Fibroblast of skin of scalp (primary cell): ENCODE measurements at places on chromosomes 1 and 21.

DNA sequence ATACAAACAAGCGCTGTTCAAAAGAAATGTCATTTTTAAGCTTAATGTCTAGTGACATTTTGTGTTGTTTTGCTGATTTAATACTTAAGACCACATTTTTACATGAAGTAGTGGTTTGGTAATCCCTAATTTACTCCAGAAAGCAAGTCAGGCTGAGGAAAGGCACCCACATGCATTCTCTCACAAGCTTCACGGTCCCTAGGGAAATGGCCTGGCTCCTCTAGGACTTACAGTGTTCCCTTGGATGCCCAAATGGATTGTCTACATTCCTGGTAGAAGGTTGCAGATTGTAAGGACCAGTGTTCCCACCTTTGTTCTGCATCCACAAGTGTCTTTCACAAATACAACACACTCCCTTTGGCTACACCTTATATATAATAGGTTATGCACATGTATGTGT, 9.5 kb downstream of the GPSM2 start:
- DNase-seq, result peak; percentile 13

DNA sequence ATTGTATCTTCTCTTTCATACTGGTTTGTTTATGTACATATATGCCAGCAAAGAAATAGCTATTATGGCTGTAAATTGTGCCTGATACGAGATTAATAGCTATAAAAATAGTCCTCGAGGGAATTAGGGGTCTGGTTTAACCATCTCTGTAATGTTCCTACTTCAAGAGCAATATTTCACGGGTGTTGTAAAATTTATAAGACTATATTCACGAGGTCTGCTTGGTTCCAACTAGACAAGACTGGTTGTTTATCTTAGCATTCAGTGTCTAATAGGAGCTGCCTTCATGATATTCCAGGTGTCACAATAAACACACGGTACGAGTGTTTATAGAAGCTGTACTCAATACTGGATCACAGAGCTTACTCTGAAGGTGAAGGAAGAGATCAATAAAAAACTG, 389.9 kb downstream of the SIPA1L2 start:
- no peak for DNase-seq

DNA sequence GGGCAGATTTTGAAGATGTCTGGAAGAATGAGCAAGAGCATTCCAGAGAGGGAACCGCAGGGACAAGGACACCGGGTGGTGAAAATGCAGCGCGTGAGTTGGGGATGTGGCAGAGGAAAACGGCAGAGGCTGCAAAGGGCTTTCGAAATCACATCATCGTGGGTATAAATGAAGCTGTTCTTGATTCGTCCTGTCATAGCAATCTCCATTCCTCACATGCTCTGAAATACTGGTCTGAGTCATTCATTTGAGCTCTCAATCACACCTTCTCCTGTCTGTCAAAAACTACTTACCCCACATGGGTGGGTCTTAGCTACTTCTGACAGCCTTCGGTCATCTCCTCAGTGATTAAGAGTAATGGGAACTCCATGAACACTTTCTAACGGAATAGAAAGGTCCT, 81.5 kb downstream of the ERG start:
- DNase-seq, result peak; percentile 19

DNA sequence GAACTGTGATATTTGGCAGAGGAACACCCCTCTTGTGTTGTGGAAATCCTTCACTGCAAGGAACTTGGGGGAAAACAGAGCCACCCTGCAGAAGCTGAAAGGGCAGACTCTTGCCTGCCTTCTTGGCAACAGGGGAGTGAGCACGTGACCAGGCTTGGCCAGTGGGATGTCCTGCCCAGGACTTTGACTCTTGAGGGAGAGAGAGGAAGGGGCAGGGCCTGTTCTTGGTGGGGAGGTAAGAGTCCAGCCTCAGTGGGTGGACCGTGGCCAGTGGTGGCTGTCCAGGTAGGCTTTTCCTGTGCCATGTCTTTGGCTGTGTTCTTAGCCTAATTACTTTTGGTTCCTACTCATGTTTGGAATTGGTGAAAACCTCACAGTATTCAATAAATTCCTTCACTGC, 8.6 kb upstream of the AK2 start:
- no peak for DNase-seq

DNA sequence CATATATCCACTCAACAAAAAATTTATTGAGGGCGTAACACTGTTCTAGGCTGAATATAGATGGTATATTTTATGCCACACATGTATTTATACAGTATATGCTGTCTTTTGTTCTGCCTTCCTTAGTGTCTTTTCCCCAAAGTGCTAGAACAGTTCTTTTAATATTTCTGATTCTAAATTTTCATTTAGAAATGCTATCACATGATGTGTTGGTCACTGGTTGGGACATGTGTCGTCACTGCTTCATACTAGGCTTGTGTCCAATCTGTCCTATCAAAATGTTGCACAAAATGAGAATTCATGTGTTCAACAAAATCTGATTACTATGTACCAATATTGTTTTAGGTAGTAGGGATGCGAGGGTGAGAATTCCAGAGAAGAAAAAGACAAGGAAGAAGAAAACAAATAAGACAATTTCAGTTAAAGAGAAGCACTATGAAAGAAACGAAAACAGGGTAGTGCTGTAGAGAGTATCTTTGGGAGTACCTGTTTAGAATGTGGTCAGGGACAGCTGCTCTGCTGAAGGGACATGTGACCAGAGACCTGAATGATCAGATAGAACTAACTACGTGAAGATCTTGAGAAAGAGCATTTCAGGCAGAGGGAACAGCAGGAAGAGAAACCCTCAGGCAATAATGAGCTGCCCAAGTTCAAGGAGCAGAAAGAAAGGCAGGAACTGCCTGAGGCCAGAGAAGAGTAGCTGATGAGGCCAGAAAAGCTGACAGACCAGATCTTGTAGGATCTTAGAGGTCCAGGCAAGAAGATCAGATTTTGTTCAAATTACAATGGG, 1.3 kb downstream of the KMO start:
- no peak for DNase-seq

DNA sequence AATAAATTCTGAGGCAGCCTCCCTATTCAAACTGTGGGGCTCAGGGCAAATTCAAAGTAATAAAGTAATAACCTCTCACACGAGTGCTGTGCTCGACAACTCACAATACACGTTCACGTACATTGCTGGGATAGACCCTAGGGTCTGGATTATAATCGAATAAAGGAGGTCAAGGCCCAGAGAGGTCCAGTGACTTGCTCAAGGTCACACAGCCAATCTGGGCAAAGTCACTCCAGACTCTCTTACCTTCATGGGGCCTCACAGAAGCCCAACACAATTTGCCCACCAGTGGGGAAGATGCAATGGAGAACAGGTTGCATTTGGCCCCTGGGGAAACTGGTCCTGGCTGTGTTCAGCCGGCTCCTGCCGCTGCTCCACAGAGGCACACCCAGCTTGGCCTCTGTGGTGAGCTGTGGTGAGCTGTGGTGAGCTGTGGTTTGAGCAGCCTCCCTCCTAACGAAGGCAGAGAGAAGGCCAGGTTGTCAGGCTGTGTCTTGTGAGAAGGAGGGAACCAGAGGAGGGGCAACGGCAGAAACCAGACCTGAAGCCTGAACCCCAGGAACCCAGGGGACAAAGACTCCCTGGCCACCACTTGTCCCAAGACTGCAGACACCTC, 35.1 kb downstream of the NUAK2 start:
- peak; percentile 39 for DNase-seq

GRCh38 chr1:59186656-59187055, 110.2 kb upstream of the FGGY start:
- DNase-seq, result peak; percentile 95

DNA sequence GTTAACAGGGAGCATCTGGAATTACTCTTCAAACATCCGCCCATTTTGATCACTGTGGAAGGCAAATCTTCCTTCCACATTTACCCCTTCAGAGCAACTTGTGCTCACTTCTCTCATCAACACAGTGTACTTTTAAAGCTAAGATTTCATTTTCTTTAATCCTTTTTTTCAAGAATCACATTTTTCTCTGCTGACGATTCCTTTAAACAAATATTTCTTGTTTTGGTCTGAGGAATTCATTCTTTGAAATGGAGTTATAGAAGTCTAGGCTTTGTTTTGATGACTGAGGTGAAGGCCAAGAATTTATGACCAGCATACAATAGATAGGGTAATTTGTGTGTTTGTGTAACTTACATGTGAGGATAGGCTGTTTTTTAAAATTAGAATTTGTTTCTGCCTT, 25.6 kb downstream of the LRRC42 start:
- no peak for DNase-seq

- no peak for DNase-seq
Observed at GRCh38 chr21:42429856-42430255, 26.2 kb downstream of the UBASH3A start.

DNA sequence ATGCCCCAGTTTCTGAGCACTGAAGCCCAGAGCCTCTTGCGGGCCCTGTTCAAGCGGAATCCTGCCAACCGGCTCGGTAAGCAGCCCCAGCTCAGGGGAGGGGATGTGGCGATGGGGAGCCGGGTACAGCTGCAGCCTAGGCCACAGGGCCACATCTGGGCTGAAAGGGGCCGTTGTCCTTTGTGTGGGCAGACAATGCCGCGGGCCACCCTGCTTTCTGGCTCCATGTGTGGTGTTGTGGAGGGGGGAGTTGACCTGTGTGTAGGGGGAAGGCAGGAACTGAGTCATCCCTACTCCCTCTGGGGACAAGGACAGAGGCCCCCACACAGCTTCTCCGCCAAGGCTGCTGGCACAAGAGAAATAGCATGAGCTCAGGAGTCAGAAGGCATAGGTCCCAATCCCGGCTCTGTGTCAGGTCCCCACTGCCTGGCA, 26.0 kb downstream of the RPS6KA1 start:
- DNase-seq, result peak; percentile 51

- no peak for DNase-seq
Observed at GRCh38 chr1:203518541-203518940, 24.6 kb downstream of the OPTC start.

DNA sequence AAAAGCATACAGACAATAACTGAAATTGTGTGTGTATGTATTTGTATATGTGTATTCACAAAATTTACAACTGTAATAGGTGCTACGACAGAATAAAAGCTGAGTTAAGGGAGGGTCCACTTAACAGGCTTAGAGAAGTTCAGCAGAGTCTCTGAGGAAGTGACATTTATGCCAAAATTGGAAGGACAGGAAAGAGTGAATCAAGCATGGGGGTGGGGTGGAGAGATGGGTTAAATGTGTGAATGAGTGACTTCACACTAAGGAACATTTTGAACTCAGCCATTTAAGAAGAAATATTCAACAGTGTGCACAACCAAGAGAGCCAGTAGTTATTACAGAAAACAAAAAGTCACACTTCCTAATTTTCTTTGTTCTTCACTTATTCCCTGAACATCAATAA, 53.8 kb upstream of the RGS1 start:
- DNase-seq, result no peak

GRCh38 chr1:3690282-3691065, 38.2 kb downstream of the TP73 start:
- no peak for DNase-seq

- DNase-seq, result no peak
Observed at GRCh38 chr1:235006816-235007215, 121.8 kb downstream of the TOMM20 start.

GRCh38 chr1:64493831-64494230, 23.9 kb downstream of the CACHD1 start:
- no peak for DNase-seq

- no peak for DNase-seq
Observed at GRCh38 chr1:220732621-220733020, 15.5 kb upstream of the MTARC2 start.

- DNase-seq, result no peak
Observed at GRCh38 chr1:230080822-230081221, 13.8 kb downstream of the GALNT2 start.

DNA sequence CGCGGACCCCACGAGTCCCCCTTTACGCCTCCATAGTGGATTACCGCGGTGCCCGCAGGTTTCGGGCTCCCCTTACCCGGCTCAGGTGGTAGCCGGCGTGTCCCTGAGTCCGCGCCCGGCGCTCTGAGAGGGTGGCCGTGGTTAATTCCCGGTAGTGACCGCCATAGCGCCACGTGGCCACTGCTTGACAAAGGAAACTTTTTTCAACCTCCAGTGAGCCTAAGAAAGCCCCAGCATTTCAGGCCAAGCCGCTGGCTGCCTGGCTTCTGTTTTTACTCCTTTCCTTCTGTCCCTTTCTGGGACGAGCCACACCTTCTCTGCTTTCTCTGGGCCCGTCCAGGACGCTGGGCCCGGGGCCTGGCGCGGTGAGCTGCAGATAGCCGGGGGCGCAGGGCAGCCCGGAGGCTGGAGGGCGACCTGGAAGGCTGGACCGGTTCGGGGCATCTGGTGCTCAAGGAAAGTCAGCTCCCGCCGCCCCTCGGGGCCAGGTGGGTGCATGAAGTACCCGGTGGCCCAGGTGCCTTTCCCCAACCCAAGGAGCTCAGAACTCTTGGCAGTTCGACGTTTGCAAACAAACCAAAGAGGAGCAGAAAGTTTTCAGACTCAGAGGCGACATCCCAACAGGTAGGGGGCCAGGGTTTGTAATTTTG, 540 bp upstream of the C1orf198 start:
- DNase-seq, result peak; percentile 71
